ENCODE measurements at places on chromosomes 16 and 17.

GRCh38 chr17:45292696-45293412 lies 24.0 kb downstream of the MAP3K14 start:
- DNase-seq = no peak

GRCh38 chr17:57032343-57032742 lies 52.7 kb upstream of the AKAP1 start:
- DNase-seq = no peak

- peak; percentile 85 for DNase-seq
These were observed 4.2 kb downstream of the MNT start for GRCh38 chr17:2396568-2397246.

DNA sequence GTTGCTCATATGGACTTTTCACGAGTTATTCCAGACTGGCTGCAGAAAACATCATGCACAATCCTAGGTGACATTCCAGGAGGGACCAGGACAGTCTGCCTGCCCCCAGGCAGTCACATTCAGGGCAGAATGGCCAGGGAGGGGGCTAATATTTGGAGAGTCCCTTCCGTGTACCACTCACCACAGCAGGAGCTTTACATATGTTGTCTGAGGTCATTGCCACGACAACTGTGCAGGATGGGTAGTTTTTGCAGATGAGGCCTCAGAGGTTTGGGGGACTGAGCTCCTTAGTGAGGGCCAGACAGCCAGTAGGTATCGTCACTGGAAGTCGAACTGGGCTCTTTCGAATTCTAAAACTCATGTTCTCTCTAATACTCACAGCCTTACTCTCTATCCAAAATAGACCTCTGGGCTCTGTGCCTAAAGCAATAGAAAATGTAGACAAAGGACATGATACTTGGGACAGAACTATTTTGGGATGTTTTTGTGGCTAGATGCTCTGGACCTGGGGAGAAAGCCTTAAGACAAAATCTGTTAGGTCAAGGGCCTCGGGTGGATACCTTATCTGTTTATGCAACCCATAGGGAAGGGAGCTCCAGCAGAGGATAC lies 338.5 kb downstream of the MAF start:
- no peak for DNase-seq

- DNase-seq = no peak
These were observed 15.8 kb downstream of the PLCD3 start for GRCh38 chr17:45116434-45117016.

GRCh38 chr17:79156463-79157095 lies 82.0 kb downstream of the ENGASE start:
- DNase-seq = no peak

GRCh38 chr16:50523710-50524109 lies 24.5 kb upstream of the NKD1 start:
- no peak for DNase-seq

GRCh38 chr17:36602030-36602748 lies 806 bp downstream of the MRM1 start:
- no peak for DNase-seq

DNA sequence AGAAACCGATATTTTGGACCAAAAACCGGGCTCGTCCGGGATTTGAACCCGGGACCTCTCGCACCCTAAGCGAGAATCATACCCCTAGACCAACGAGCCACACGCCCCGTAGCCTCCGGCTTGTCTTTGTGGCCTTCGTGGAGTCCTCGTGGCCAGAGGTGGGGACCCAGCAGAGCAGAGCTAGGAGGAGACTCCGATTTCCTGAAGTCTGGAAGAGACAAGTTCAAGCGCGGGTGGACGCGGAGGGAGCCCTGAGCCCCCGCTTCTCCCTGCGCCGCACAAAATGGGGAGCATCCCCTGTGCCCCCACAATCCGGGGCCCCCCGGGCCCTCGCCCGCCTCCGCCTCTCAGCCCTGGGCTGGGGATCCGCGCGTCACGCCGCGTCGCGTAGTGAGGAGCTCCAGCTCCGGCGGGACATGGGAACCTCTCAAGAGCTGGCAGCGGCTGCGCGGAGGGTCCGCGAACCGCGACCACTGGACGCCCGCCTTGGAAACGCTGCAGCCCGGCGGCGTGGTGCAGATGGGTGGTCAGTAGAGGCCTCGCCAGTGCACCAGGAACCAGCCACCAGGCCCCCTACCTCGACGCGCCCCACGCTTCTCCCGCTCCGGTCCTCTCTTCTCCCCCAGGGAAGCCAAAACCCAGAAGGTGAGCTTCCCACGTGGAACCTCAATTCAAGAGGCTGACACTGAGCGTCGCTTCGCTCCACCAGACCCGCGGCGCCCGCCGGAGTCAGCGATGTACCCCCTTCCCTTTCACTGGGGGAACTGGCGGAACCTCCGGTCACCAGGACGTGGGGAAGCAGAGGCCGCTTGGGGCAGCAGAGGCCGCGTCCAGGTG lies 5.2 kb upstream of the OR1F1 start:
- no peak for DNase-seq

DNA sequence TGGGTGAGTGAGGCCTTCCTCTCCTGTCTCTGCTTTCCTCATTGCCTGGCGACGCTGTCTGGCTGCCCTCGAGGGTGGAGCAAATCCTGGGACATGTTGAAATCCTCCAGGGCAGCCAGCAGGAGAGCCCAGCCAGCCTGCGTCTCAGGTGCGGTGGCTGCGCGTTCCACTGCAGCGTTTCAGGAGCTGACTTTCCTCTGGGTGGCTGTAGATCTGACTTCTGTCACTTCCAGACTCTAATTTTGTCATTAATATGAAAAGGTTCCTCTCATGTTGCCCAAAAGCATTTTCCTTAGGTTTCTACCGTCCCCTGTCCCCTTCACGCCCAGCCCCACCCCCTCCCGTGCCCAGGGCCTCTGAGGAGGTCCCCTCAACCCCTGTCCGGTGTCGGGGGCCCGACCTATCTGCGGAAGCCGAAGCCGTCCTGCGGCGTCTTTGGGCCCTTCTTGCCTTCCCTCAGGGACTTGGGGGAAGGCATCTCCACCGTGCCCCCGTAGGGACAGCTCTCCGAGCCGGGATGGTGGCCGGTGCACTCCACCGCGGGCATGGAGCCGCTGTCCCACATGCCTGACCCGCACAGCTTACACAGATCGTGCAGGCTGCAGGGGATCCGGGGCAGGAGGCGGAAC lies 95.1 kb downstream of the TBC1D16 start:
- no peak for DNase-seq

- DNase-seq = no peak
These were observed 55.1 kb downstream of the NDE1 start for GRCh38 chr16:15705064-15705565.

DNA sequence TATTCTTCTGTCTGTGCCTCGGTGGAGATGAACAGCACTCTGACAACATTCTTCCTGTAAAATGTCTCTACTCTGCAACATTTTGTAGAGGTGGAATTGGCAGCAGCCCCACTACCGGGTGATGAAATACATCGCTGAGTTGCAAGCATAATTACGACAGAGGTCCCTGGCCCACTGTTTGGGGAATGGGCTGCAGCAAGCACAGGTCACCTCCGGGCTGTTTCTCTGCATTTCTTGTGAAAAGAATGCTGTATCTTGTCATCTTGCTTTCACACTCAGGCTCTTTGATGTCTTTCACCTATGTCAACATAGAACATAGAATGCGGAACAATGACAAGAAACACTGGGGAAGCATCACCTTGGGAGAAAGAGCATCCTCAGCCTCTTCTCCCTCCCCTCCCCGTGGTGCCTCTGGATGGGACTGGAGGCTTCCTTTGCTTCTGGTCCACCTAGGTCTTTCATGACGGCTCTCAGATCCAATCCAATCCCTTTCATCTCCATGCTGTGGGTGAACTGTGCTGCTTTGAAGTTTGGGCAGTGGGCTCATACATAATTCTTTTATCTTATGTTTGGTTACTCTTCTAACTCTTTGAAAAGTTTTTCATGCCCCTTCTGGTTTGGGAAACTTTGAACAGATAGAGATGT lies 265.0 kb downstream of the PHKB start:
- DNase-seq = no peak

- no peak for DNase-seq
These were observed 23.2 kb downstream of the ZNF652 start for GRCh38 chr17:49338883-49339282.

DNA sequence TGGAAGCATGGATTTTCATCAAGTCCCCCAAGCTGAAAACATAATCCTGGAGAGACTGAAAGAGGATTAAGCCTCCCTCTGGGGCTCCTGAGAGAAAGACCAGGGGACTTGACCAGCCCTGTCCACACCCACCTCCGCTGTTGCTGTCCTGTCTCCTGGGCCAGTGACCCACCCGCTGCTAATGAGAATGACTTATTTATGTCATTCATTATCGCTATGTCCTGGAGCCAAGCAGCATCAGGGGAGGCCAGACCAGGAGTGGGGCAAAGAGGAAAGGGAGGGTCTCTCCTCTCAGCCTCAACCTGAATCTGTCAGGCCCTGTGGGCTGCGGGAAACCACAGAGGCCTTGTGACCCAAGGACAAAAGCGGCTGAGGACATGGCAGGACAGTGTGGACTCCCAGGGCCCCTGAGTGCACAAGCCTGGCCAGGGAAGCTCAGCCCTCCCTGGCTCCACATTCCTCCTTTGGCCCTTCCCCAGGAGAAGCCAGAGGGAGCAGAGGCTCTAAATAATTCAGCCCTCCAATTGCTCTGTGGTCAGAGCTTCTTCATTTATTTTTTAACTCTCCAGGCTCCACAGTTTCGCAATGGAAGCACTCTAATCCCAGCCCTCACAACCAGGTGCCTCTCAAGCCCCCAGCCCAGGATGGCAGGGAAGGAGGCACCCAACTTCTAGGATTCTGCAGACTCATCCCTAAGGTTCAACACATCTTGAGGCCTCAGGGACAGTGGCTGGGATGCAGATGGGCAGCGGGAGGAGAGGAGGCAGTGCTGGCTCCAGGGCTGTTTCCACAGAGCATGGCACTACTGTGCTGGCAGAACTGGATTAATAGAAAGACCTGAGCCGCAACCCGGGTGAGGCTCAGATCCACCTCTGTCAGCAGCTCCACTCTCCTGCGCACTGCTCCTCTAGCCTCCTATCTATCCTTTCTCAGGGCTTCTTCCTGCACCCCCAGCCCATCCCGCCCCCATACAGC lies 19.1 kb downstream of the CUEDC1 start:
- no peak for DNase-seq

DNA sequence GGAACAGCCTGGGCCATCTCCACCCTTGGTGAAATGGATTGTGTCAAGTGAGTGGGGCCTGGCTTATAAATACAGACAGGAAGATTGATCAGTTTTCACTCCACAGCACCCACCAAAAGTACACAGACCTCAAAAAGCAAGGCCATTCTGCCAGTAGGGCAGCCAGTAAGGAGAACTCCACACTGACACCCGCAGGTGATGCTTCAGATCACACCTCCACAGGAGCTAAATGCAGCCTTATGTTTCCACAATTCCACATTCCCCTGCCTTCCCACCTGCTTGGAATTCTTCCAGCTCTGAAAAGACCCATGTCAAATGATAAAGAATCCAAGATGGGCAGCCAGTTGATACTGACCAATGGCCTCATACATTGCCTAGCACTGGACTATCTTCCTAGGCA lies 191.1 kb downstream of the ZFHX3 start:
- no peak for DNase-seq

DNA sequence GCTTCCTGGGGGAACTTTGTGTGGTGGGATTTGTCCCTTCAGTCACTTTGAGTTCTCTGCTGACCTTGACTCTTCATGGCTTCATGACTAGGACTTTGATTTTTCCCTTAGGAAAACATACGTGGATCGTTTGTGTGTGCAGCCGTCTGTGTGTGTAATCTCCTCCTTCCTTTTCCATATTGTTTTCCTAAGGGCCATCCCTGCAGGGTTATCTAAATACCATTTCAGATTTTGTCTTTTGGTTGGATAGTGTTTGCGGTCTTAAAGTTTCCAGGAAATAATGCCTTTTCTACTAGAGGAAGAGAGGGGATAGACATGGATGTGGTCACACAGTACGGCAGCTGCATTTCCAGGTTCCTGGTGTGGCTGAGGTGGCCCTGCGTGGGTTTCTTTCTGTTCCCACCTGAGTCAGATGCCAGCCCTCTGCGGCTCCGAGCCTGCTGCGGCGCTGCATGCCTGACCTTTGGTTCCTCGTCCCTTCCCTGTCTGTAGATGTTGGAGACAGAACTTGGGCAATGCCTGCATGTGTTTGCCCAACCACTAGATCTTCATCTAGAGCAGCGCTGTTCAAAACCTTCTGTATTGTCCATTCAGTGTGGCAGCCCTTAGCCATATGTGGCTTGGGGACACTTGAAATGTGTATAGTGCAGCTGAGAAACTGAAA lies 72.0 kb upstream of the LGALS9 start:
- no peak for DNase-seq

- DNase-seq = no peak
These were observed 121.2 kb downstream of the HAPSTR1 start for GRCh38 chr16:9212621-9213020.

DNA sequence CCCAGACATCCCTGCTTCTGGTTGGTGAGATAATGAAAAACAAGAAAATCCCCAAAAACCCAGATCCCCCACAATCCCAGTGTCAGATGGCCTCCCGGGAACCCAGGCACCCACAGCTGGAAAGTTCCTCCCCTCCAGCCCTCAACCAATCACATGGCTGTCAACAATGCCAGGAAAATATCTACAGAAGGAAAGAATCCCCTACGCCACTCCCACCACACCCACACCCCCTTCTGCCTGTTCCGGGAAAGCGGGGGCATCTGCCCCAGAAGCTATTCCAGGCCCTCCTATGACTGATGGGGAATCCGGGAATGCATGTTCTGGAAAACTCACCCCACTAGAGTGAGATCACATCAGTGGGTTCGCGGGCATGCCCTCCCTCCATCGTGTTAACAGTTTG lies 1.8 kb downstream of the TMEM95 start:
- no peak for DNase-seq

GRCh38 chr17:53227514-53227913 lies 595.2 kb upstream of the KIF2B start:
- DNase-seq = no peak

DNA sequence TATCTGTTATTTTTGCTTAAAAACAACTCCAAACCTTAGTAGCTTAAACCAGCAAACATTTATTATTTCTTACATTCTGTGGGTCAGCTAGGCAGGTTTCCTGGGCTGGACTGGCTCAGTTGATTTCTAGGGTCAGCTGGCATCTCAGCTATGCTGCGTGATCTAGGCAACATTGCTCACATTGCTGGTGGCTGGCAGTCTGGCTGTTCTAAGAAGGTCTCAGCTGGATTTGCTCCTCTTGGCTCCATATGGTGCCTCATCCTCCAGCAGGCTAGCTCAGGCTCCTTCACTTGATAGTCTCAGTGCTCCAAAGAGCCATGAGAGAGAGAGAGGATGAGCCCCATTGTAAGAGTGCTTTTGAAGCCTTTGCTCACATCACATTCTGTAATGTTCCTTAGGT lies 470.6 kb upstream of the CDH5 start:
- no peak for DNase-seq

DNA sequence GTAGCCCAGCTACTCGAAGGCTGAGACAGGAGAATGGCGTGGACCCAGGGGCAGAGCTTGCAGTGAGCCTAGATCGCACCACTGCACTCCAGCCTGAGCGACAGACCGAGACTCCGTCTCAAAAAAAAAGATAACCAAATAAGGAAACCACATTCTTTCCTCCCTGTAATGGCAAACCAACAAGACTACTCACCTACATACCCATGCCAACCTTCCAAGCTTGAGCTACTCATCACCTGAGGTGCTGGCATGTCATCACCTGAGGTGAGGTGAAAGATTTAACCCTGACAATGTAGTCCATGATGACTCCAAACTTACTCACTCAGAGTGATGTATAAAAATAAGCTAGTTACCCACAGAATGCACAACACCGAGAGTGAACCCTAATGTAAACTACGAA lies 85.2 kb downstream of the SMG6 start:
- DNase-seq = no peak
